CD4-positive, alpha-beta T cell treated with Interleukin-4 for 1 hour (primary cell): ENCODE measurements at places on chromosomes 7 and 10.
A peak's percentile ranks its signal among the peaks of the same experiment; 100 is the strongest.

- no peak for DNase-seq
These were observed 20.4 kb upstream of the ECHDC3 start for GRCh38 chr10:11721806-11722205.

GRCh38 chr7:3000566-3000965, 43.1 kb downstream of the CARD11 start:
- no peak for DNase-seq

DNA sequence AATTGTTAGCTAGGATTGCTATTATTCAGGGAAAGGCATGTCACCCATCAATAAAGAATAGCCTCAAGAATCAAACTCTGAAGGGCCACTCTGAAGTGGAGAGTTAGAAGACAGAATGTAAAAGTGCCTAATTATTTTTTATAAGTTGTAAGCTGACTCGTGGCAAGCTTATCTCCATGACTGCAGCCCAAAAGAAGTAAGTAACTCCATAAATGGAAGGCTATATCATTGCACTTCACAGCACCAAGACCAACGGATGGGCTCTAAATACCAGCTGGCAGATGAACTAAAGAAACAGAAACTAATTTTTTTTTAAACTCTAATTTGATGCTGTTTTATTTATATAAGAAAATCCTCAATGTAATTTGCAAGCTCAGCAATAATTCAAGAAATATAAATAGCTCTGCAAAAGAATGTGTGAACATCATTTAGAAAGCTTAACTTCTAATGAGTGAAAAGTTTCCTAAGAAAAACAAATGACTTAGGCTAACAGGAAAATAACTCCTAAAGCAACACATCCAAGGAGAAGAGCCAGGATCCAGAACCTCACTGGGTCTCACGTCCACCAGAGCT, 165.5 kb downstream of the SNX13 start:
- DNase-seq, result no peak

DNA sequence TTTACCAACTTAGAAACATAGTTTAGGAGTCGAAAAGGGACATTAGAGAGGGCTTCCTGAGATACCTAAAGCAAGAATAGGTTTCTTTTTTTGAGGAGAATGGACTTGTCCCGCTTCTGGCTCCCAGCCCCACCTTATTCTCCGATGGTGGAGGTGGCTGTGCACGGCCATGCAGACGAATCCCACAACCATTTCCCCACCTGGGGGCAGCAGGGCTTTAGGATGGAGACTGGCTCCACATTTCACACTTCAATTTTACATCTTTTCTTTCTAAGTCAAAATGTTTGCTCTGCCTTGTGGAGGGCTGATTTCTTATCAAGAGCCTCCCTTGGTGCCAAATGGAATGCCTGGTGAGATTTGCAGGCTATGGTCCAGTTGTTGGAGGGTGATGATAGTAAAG, 118.5 kb downstream of the GLRX3 start:
- DNase-seq, result no peak

- no peak for DNase-seq
These were observed 112.0 kb downstream of the PPP1R3A start for GRCh38 chr7:113806633-113807327.

DNA sequence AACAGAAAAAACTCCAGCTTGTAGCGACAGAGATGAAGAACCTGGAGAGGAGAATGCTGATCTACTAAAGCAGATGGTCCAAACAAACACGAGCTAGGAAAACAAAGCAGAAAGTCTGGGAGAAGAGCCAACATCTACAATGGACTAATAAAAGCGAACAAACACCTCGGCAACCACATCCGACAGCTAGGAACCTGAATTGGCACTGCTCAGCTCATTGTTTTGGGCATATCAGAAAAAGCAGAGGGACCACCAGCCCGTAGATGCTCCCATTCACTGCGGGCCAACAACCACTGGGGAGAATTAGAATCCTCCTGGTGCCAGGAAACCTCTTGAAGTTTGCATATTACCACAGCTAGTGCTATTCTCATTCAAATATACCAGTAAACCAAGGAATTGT, 204.7 kb downstream of the NXPH1 start:
- DNase-seq, result no peak

DNA sequence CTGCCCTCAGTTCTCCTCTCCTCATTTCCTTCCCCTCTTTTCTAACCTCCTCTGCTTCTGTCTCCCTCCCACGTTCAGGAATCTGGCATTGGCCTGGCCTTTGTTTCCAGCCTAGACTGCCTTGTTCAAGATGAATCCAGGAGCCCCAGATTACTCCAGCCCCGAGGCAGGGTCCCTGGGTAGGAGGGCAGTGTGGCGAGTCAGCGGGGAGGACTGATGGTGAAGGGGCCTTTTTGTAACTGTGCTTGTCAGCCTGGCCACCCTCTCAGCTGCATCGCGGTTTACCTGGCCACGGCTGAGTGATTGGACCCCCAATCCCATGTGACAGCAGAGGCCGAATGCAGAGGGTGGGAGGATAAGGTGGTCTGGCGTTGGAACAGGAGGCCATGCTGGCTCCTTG, 96.1 kb upstream of the SHH start:
- DNase-seq, result no peak

DNA sequence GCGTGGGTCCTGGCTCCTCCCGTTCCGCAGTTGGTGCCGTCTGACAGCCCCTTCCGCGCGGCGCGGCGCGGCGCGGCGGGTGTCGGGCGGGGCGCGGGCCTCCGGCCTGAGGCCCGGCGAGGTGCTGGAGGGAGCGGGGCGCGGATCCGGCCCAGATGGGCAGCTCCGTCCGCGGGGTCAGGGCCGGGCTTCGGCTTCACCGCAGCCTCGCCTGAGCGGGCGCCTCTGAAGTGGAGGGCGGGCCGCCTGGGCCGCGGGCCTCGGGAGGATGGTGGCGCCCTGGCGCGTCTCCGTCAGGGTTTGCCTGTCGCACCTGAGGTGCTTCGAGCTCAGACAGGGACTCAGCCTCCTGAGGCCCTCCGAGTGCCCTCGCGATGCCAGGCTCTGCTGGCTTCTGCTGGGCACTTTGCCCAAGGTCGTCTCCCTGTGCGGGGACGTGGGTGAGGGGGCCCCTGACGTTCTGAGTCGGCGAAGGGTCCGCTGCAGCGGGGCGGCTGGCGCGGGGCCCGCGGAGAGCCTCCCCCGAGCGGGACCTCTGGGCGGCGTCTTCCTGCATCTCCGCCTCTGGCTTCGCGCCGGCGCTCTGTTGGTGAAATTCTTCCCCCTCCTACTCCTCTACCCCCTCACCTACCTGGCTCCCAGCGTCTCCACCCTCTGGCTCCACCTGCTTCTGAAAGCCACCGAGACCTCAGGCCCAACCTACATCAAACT, 473 bp downstream of the ADCK2 start:
- DNase-seq, result peak; percentile 60

DNA sequence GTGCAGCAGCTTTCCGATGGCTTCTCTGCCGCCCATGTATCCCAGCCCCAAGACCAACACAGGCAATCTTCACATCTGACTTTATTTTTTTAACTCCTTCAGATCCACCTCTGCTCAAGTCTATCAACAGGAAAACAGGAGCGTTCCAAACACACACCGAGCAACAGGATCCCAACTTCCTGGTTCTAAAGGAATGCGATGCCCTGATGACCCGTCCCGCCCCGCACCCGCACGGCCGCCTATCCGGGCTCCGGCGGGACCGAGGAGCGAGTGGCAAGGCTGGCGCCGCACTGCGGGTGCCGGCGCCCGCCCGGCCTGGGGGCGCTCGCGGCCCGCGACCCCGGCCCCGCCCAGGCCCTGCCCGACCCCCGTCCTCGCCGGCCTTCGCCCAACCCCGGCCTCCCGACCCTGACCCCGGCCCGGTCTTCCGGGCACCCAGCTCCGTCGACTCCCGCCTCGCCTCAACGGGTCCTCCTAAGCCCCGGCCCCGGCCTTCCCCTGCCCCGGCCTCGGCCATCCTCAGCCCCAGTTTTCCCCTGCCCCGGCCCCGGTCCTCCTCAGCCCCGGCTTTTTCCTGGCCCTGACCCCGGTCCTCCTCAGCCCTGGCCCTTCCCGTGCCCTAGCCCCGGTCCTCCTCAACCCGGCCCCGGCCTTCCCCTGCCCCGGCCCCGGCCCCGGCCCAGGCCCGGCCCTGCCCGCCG, 730 bp downstream of the LARP4B start:
- DNase-seq, result peak; percentile 29

DNA sequence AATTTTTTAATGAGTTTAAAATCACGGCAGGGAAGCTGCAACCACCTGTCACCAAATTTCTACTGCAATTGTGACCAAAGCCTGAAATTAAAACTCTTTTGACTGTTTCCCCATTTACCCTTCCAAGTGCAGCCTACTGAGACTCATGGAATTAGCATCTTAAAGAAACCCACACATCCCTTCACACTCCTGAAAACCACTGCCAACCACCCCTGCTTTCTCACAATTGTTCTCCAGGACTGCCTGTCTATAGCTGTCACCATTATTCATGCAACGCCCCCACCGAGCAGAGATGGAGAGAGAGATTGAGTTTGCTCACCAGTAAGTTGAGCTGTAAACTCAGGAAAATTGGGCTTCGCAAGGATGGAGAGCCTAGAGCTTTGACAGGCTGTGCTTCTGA, 383.8 kb upstream of the SORCS1 start:
- DNase-seq, result no peak

- no peak for DNase-seq
These were observed 16.5 kb upstream of the ANK3 start for GRCh38 chr10:60406182-60406581.

DNA sequence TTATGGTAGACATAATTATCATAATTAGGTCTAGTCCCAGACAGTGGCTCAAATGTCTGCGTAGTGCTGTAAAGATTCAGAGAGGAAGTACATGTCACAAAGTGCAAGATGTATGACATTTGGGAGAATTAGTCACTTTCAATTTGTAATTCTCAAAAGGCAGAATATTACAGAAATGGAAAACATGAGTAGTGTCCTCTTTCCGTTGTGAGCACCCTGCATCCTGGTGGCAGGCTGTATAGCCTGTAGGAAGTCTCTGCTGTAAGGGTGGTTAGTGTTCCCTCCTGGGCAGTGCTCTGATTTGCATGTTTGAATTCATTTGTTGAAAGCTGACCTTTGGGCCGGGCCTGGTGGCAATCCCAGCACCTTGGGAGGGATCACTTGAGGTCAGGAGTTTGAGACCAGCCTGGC, 17.0 kb downstream of the CDK14 start:
- no peak for DNase-seq

DNA sequence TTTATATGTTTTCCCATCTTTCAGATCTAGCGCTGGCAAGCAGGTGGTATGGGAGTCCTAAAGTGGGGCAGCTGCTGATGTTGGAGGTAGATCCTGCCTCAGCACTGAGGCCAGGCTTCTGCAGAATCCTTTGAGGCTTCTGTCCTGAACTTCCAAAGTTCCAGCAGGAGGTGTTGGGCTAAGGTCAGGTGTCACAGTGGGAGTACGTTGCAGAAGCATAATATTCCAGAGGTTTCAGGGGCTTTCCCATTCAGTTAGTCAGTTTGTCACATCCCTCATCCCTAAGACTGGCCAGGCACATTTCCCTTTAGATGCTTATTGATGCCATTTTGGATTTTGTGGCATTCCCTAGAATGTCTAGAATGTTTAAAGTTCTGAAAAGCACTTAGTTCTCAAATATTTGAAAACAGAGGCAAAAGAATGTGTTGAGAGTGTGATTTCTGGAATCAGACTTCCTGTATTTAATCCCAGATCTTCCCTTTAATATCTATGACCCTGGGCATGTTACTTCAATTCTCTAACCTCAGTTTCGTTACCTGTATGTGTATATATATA, 319.1 kb upstream of the PHYHIPL start:
- DNase-seq, result no peak

- no peak for DNase-seq
These were observed 3.8 kb downstream of the NKX2-3 start for GRCh38 chr10:99536338-99537085.

DNA sequence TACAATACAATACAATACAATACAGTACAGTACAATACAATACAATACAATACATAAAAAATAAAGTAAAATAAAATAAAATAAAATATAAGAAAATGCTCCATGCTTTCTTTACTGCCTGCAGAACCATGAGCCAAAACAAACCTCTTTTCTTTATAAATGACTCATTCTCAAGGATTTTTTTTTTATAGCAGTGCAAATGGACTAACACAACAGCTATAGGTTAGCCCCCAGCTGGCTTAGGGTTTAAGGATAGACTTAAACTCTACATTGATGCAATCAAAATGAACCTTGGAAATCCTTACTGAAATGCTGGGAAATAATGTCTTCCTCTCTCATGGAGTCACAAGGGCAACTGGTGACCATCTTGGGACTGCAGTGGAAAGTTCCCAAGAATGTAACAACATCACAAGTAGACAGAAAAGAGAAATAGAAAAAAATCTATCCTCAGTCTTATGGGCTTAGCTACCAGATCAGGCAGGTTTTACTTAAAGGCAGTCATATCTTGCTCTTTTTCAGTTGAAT, 348.9 kb downstream of the ARL4A start:
- no peak for DNase-seq

GRCh38 chr7:73668103-73668885, 663 bp downstream of the VPS37D start:
- no peak for DNase-seq

GRCh38 chr10:121681997-121682687, 83.9 kb upstream of the FGFR2 start:
- DNase-seq, result no peak

DNA sequence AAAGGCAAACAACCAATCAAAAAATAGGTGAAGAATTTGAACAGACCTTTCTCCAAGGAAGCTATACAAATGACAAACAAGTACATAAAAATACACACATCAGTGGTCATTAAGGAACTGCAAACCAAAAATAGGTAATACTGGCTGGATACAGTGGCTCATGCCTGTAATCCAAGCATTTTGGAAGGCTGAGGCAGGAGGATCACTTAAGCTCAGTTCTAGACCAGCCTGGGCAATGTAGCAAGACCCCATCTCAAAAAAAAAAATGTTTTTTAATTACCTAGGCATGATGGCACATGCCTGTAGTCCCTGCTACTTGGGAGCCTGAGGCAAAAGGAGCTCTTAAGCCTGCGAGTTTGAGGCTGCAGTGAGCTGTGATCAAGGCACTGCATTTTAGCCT, 19.3 kb downstream of the CDCA7L start:
- DNase-seq, result no peak

- DNase-seq, result no peak
These were observed 67.6 kb downstream of the PRKAG2 start for GRCh38 chr7:151809146-151809863.

- DNase-seq, result peak; percentile 33
These were observed 289.8 kb upstream of the KLF6 start for GRCh38 chr10:4074545-4075407.

GRCh38 chr10:79252971-79253370, 94.3 kb upstream of the PPIF start:
- DNase-seq, result no peak

DNA sequence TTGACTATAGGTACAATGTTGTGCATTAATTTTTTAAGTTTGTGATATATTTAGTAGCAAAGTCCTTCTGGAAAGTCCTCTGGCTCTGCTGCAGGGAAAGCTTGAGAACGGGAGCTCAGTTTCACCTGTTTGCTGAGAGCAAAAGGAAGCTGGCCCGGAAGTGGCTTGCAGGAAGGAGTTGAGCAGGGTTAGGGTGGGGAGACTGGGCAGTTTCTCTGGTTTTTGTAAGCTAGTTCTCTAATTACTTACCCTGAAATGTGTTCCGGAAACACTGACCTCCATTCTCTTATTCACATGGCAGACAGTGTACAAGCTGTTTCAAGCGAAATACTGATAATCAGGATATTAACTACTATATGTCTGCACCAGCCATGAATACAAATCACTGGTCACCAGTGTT, 22.3 kb downstream of the MAP3K8 start:
- peak; percentile 41 for DNase-seq

GRCh38 chr7:26508481-26508880, 216.8 kb downstream of the SNX10 start:
- no peak for DNase-seq

GRCh38 chr10:11393858-11394257, 217.6 kb downstream of the USP6NL start:
- DNase-seq, result no peak

- DNase-seq, result no peak
These were observed 186.9 kb downstream of the AHR start for GRCh38 chr7:17485368-17485767.
